ENCODE measurements at places on chromosomes 1 and 21.

DNA sequence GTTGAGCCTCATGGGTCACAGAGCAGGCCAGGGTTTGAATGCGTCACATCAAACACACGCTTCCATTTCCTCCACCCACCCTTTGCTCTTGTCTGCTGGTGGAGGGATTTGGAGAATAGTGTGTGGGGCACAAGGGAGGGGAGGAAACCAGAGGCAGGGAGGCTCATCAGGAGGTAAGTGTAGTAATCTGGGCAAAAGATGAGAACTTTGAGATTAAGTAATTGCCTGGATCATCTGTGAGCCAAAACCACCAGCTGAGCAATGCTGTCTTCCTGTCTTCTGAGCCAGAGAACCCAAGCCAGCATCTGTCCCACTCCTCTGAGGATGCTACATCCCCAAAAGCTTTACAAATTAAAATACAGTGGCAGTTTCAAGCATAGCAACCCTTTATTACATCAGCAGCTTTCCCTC is 45.2 kb downstream of the C8B start:
- DNase-seq, result no peak

DNA sequence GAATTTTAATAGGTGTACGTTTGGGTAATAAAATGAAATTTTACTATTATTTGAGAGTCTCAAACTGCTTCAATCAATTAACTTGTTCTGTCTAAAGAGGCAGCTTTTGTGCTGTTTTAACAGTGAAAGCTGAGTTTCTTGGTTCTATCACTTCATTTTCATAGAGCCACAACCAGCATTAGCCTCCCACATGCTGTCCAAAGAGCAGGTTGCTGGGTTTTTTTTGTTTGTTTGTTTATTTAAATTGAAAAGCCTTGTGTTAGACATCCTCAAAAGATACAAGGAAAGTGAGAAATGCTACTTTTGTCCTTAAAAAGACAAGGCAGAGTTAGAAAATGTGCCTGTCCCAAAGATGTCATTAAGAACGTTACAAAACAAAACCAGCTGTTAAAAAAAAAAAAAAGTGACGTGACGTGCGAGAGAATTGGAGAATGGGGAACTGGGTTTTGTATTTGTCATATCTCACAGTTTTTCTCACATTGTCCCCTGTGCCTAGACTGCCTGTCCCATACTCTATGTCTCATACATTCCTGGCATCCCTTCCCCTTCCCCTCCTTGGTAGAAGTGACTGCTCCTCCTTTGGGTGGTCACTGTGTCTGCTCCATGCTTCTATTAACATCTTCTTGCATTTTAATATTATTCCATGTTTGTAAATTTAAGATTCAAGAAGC is 63.1 kb upstream of the CD34 start:
- DNase-seq, result no peak

DNA sequence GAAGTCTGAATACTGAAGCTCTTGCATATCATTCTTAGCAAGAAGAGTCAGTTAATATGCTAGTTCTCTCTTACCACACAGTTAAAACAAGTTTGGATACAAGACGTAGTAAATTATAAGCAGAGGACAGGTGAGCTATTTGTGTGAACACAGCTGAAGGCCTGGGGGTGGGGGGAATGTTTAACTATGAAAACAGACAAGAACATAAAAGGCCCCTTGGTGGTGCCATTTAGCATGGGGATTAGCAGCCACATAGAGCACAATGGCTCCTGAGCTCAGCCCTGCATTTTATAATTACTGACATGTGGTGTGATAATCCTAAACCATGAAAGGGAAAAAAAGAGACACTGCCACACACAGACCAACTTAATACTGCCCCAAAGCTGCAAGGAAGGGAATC is 94.8 kb downstream of the TGFBR3 start:
- no peak for DNase-seq

GRCh38 chr1:31435471-31436409 is 22.7 kb downstream of the SERINC2 start:
- DNase-seq, result no peak
